ENCODE measurements at places on chromosomes 3 and 15. TPM values are rescaled to one million over a fixed set of nuclear protein-coding genes. Genes with fewer than 3 reads are reported as not detected.

The UBE2E2 gene
- 63.2 TPM for polyA plus RNA-seq

The AMIGO3 gene
- 0.02 TPM for polyA plus RNA-seq

The KLF15 gene
- 0.04 TPM for polyA plus RNA-seq

The ATP13A5 gene
- not detected for polyA plus RNA-seq

The ZNF80 gene
- polyA plus RNA-seq, result not detected

The PRICKLE2 gene
- 7.8 TPM for polyA plus RNA-seq

The RFC4 gene
- 22.8 TPM for polyA plus RNA-seq

The HTR3E gene
- polyA plus RNA-seq, result not detected

The HES1 gene
- polyA plus RNA-seq, result 138 TPM

The GCHFR gene
- polyA plus RNA-seq, result 2.7 TPM

The IL12A gene
- 0.42 TPM for polyA plus RNA-seq

GRCh38 chr3:8607234-8608040 is 37.2 kb downstream of the SSUH2 start:
- DNase-seq, result no peak
- no peaks in the 10 kb centered on the region for H3K27me3 ChIP-seq
- H3K27ac ChIP-seq, result no peak overlapping the region
- no peak overlapping the region for H3K4me3 ChIP-seq
- H3K4me1 ChIP-seq, result no peaks in the 10 kb centered on the region
- H3K36me3 ChIP-seq, result no peaks in the 10 kb centered on the region

DNA sequence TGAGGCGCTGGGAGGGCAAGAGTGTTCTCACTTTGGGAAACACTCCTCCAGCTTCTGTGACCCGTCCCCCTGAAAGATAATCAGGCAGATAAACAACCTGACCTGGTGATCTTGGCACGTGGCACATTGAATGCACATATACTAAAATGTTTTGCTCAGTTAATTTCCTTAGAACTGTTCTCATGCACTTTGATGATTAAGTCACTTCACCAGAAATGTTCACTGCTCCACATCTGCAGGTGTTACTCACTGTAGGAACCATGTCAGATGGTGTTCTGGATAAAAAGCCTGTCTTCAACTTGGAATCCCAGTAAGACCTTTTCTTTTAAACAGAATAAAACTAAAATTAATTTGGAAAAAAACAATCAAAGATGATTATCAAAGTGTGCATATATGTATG is 24.6 kb upstream of the NIPA2 start:
- no peak for DNase-seq
- H3K36me3 ChIP-seq, result peaks cover 6% of the 10 kb centered on the region
- H3K27me3 ChIP-seq, result no peaks in the 10 kb centered on the region
- H3K27ac ChIP-seq, result no peak overlapping the region

DNA sequence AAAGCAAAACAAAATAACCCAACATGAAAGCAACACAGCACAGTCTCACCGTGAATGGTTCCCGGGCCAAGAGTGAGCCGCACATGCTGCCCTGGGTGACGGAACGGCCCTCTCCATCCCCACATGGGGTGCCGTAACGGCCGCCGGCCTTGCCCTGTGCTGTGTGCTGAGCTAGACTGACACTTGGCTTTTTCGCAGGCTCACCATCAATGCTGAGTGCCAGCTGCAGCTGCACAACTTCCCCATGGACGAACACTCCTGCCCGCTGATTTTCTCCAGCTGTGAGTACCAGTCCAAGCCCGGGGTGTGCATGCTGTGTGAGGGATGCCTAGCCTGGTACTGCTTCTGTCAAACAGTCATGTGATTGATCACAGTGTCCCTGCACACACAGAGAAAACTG is 357.6 kb downstream of the GABRG3 start:
- H3K27ac ChIP-seq, result no peak overlapping the region
- DNase-seq, result no peak
- H3K27me3 ChIP-seq, result no peaks in the 10 kb centered on the region
- H3K4me1 ChIP-seq, result no peaks in the 10 kb centered on the region

GRCh38 chr15:68205558-68205944 is 419 bp upstream of the CALML4 start:
- no peak for DNase-seq
- peak overlapping the region; percentile 36 for H3K4me3 ChIP-seq
- H3K27ac ChIP-seq, result no peak overlapping the region
- H3K4me1 ChIP-seq, result peaks cover 24% of the 10 kb centered on the region

DNA sequence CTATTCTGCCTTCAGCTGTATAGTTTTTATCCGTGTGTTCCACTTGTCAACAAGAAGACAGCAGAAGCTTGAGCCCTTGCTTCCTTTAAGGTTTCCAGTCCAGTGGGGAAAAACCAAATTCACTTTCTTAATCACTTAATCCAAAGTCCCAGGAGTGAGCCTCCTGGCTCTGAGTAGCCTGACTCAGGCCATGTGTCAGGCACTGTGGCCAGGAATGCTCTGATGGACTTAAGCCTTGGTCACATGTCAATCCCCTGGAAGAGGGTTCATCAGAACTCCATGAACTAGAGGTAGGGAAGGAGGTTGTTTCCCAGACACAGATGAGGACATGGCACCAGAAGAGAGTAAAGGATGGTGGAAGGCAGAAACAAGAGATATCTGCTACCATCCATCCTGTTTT is 8.8 kb downstream of the VIPR1 start:
- H3K36me3 ChIP-seq, result no peaks in the 10 kb centered on the region
- DNase-seq, result no peak
- H3K4me3 ChIP-seq, result no peak overlapping the region
- H3K27me3 ChIP-seq, result no peaks in the 10 kb centered on the region
- H3K4me1 ChIP-seq, result peaks cover 23% of the 10 kb centered on the region

DNA sequence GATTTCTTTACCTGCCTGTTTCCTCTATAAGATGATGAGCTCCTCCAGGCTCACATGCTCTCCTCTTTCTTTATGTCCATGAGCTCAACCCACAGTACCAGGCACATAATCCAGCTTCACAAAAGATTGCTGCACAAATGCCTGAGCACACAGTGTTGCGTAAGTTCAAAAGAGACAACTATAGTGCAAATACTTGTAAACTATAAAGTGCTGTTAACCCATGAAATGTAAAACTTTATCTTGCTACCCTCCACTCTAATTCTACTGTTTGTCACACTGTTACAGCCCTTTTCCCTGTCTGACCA is 101.0 kb upstream of the LPP start:
- H3K27ac ChIP-seq, result no peak overlapping the region
- no peaks in the 10 kb centered on the region for H3K4me1 ChIP-seq
- H3K27me3 ChIP-seq, result no peaks in the 10 kb centered on the region
- no peaks in the 10 kb centered on the region for H3K36me3 ChIP-seq
- DNase-seq, result no peak

- no peaks in the 10 kb centered on the region for H3K36me3 ChIP-seq
- H3K27ac ChIP-seq, result no peak overlapping the region
- H3K4me1 ChIP-seq, result no peaks in the 10 kb centered on the region
- no peak for DNase-seq
Measured at GRCh38 chr15:60165111-60165510, 161.0 kb downstream of the FOXB1 start.

- H3K4me1 ChIP-seq, result no peaks in the 10 kb centered on the region
- H3K4me3 ChIP-seq, result no peak overlapping the region
- DNase-seq, result no peak
- H3K36me3 ChIP-seq, result no peaks in the 10 kb centered on the region
- H3K27ac ChIP-seq, result no peak overlapping the region
- H3K27me3 ChIP-seq, result no peaks in the 10 kb centered on the region
Measured at GRCh38 chr3:83868909-83869567, 1089.8 kb upstream of the CADM2 start.

DNA sequence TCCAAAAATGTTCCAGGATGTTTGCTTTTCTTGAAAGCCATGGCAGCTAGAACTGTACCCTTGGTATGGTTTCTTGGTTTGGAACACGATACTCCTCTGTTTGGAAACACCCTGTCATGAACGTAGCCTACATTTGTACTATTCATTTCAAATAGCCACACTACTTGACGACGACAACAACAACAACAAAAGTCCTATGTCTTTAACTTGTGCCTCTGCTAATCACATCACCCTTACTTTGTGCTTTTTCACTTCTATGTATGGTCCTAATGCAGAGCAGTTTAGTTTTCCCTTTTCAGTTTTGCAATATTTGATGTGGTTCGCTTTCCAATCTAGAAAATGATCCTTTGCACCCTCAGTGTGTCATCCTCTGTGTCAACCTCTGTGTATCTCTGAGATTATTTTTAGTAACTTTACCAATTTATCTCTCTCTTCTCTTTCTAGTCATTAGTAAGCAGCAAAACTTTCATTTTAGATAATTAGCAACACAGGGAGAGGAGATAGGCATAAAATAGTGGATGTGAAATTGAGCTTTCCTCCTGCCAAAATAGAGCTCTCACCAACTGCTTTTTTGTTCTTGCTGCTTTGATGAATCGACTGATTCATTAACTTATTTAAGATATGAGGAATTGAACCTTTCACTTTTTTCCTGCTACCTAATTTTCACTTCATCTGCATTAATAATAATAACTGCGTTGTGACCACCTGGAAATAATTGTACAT is 44.1 kb upstream of the TP63 start:
- DNase-seq, result no peak
- H3K36me3 ChIP-seq, result no peaks in the 10 kb centered on the region
- H3K27me3 ChIP-seq, result no peaks in the 10 kb centered on the region
- H3K4me3 ChIP-seq, result no peak overlapping the region

DNA sequence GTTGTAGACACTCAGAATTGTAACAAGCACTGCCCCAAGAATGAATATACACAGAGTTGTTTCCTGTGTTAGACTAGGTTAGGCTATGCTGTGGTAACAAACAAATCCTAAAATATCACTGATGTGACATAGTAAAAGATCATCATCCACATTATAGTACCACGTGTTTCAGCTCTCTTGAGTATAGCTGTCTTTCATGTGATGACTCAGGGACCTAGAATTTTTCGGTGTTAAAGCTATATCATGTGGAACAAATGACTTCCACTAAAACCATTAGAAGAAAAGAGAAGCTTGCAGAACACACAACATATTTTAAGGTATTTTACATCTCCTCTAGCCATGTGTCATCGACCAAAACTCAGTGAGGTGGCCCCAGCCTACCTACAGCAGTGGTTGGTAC is 307.9 kb upstream of the RBMS3 start:
- DNase-seq, result no peak
- no peaks in the 10 kb centered on the region for H3K4me1 ChIP-seq
- H3K27me3 ChIP-seq, result no peaks in the 10 kb centered on the region
- no peaks in the 10 kb centered on the region for H3K36me3 ChIP-seq
- H3K27ac ChIP-seq, result no peak overlapping the region
- H3K4me3 ChIP-seq, result no peak overlapping the region

DNA sequence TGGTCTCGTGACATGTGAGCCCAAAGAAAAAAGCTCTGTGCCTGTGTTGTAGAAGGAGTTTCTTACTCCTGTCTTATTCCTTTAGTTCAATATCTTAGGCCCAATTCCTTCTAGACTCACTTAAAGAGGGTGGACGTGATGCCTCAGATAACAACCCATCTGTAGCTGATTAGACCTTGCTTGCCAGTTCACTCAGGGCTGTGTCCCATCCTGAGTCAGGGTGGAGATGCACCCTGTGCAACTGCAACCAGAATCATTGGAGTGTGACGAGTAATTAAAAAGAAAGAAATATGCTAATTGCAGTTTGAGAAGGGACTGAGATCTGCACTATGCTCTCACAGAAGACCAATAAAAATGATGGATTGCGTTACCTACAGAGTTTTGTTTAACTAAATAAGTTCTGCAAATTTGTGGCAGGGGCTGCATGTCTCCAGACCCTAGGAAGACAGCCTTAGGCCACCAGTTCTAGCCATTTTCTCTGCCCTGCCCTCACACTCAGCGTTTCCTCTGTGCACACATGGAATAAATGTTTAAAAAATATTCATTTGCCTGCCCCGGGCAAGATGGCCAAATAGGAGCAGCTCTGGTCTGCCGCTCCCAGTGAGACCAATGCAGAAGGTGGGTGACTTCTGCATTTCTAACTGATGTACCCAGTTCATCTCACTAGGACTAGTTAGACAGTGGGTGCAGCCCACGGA is 83.0 kb downstream of the MOBP start:
- H3K27ac ChIP-seq, result no peak overlapping the region
- DNase-seq, result no peak
- no peaks in the 10 kb centered on the region for H3K36me3 ChIP-seq
- no peaks in the 10 kb centered on the region for H3K4me1 ChIP-seq
- no peaks in the 10 kb centered on the region for H3K27me3 ChIP-seq
- no peak overlapping the region for H3K4me3 ChIP-seq

GRCh38 chr3:4907643-4908432 is 71.4 kb upstream of the BHLHE40 start:
- H3K27ac ChIP-seq, result no peak overlapping the region
- H3K4me3 ChIP-seq, result no peak overlapping the region
- peaks cover 22% of the 10 kb centered on the region for H3K4me1 ChIP-seq
- no peaks in the 10 kb centered on the region for H3K27me3 ChIP-seq

Measured in keratinocyte (primary cell).